ENCODE measurements at places on chromosomes 13 and 19.

DNA sequence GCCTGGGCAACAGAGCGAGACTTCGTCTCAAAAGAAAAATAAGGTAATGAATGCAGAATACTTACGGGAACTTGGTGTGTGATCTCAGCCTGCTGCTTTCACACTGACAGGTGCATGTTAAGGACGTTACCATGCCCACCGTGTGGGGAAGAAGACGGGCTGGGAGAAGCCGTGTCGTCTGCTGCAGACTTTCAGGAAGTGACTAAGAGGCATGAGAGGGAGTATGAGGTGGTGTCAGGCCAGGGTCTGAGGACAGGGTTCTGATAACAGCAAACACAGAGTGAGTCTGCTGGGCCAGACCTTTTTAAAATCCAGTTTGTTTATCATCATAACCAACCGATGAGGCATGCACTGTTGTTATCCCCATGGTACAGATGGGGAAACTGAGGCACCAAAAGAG is 13.6 kb upstream of the GALP start:
- DNase-seq: no peak

- DNase-seq: no peak
Measured at GRCh38 chr13:21748166-21748565, 77.3 kb downstream of the FGF9 start.

GRCh38 chr19:55189403-55189835 is 9.3 kb upstream of the SYT5 start:
- DNase-seq: no peak

GRCh38 chr19:18543814-18544475 is 572 bp upstream of the FKBP8 start:
- peak; percentile 63 for DNase-seq

DNA sequence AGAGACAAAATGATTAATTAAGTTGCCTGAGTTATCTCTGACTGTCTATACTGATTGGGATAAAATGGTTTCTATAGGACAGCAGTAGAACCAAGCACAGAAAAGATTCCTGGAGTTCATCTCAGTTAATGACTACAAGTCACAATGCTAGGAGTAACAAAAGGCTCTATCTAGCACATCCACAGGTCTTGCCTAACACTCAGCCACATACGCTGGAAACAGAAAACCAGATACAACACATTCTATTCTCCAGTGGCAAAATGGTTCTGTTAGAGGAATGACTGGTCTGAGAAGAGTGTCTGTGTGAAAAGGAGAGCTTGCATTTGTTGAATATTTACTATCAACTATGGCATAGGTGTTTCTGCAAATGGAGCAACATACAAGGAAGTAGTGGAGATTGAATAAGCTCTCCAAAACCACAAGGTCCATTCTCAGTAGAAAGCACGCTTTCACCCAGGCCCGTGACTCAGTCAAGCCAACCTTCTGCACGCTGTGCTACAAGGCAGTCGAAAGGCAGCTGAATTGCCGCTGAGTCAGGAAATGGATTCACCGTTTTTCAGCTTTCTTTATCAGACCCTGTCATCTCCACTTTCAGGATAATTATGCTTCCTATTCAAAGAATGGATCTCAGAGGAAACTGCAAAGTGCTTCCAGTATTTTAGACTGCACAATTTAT is 761.5 kb downstream of the EFNB2 start:
- no peak for DNase-seq

DNA sequence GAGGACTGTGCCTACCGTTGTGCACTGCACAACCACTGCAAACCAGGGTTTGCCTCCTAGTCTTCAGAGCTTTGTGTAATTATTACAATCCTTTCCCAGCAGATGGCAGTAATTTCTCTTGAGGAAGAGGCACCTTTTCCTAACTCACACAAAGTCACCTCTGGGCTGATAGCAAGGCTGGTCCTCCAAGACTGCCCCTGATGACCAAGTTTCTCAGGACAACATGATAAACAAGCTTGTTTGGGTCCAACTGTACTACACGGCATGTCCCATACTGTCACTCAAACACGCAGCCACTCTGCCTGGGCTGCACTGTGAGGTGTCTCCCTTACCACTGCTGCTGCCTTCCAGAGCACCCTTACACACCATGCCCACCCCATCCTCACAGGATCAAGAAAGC is 39.3 kb downstream of the RFXAP start:
- no peak for DNase-seq

DNA sequence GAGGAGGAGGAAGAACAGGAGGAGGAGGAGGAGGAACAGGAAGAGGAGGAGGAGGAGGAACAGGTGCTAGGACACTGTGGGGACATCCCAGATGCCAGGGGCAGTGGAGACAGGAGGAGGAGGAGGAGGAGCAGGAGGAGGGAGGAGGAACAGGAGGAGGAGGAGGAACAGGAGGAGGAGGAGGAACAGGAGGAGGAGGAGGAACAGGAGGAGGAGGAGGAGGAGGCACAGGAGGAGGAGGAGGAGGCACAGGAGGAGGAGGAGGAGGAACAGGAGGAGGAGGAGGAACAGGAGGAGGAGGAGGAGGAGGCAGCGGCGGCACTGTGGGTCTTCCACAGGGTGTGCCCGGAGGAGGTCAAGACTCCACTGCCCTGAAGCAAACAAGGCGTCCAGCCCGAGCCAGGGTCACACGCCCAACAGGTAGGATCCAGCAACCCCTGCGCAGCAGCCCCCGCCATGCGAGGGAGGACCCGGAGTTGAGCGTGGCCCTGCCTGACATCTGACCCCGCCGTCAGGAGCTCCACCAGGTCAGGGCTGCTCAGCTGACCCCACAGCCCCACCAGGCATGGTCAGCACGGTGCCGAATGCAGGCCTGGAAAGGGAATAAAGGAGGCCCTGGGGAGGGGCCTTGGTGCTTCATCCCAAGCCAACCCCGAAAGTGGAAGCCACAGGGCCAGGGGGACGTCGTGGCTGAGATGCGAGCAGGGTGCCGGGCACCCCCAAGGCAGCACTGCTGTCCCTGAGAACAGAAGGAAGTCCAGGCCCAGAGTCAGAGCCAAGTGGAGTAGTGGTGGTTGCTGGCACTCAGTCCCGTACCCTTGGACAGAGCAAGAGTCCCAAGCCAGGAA is 9.2 kb downstream of the SBNO2 start:
- no peak for DNase-seq

- no peak for DNase-seq
Measured at GRCh38 chr13:101579281-101579802, 126.9 kb downstream of the ITGBL1 start.

DNA sequence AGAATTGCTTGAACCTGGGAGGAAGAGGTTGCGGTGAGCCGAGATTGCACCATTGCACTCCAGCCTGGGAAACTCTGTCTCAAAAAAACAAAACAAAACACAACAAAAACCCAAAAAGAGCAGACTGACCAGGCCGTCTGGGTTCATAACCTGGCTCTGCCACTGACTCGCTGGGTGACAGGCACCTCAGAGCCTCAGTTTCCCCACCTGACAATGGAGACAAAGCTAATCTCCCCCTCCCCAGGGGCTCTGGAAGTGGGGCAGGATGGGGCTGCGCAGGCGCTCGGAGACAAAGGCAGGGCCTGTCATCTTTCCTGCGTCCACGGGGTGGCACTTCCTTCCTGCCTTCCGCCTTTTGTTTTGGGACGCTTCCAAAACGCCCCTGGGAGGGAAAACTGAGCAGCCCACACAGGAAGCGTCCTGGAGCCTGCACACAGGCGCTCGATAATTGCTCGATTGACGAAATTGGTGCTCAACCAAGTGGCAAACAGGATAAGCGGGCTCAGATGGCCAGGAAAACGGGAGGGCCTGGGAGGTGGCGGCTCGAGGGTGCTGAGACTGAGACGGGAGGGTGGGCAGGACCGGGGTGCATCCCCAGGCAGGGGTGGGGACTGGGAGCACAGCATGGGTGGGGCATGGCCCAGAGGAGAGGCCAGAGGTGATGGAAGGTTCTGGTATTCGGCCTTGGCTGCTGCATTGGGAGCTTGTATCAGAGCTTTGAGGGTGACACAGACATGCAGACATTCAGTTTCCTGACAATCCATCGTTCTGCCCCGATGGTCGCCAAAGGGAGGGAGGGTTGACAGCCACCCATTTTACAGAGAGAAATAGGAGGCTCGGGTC is 17.8 kb downstream of the SPC24 start:
- DNase-seq: peak; percentile 83

DNA sequence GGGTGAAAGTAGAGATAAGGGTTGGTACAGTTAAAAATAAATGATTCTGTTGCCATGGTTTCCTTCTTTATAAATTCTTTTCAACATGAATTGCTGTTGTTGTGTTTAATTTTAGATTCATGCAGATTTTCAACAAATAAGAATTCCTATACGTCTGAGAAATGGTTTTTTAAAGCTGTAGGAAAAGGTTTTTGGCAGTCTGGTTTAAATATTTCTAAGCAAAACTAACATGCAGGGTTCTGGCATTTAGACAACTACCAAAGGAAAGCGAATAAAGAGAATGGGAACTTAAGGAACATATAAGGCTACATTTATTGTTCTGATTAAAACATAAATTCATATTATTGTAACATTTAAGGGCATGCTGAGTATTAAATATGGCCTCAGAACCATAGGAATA is 203.0 kb upstream of the MIR17HG start:
- DNase-seq: no peak

- no peak for DNase-seq
Measured at GRCh38 chr13:49240017-49240416, 7.7 kb upstream of the CDADC1 start.

DNA sequence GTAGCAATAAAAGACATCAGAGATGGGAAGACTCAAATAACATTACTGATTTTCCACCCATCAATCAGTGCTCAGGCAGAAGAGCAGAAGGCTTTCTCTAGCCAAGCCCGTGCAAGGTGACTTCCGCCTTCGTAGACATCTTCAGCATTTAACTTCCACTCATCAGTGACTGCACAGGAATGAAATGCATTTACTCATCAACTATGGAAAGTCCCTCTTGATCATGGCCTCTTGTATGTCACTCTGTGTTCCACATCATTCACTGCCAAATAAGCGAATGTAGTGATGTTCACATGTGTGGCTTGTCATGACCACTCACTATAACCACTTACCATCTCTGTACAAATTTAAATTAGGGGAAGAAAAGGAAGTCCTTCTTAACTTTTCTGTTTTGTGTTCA is 49.4 kb downstream of the SACS start:
- no peak for DNase-seq

- DNase-seq: no peak
Measured at GRCh38 chr13:30863796-30864195, 42.3 kb upstream of the MEDAG start.

- no peak for DNase-seq
Measured at GRCh38 chr19:34124828-34125227, 47.5 kb upstream of the LSM14A start.

DNA sequence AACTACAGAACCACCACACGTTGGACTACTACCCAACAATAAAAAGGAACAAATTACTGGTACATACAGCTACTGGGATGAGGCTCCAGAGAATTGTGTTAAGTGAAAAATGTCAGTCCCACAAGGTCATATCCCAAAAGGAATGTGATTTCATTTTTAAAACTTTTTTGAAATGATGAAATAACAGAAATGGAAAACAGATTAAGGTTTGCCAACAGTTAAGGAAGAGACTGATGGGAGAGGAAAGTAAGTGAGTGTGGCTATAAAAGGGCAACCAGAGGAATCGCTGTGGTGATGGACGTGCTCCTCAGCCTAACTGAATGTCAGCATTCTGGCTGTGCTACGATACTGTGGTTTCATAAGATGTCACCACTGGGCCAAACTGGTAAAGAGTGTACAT is 512.8 kb downstream of the UQCRFS1 start:
- no peak for DNase-seq

GRCh38 chr13:23701636-23702035 is 131.4 kb downstream of the TNFRSF19 start:
- no peak for DNase-seq

DNA sequence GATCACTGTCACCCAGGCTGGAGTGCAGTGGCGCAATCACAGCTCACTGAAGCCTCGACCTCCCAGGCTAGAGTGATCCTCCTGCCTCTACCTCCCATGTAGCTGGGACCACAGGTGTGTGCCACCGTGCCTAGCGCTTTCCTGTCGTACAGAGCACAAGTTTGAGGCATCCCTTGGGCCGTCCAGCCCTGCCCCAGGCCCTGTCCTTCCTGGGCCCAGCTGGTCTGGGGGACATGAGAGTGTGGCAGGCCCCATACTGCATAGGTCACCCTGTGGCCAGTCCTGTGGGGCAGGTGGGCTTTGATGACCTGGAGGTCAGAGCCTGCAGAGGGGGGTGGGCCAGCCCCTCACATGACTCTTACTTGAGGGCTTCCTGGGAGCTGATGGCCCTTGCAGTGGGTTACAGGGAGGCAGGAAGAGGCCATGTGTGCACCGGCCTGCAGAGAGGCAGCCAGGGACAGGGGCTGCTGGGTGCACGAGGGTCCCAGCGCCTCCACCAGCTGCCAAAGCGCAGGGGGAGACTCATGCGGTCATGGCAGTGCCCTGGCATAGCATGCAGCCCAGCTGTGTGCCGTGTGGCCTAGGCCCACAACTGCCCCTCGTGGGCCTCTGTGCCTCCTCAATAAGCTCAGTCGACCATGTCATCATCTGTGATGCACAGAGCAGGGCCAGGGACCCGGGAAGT is 61.4 kb downstream of the KDM4B start:
- DNase-seq: no peak

GRCh38 chr13:60074397-60074796 is 89.3 kb downstream of the DIAPH3 start:
- no peak for DNase-seq

- DNase-seq: no peak
Measured at GRCh38 chr19:1824252-1824622, 12.2 kb upstream of the ATP8B3 start.

- DNase-seq: peak; percentile 85
Measured at GRCh38 chr19:8240274-8241229, 31.4 kb downstream of the CERS4 start.

GRCh38 chr13:43237616-43238015 is 214.2 kb downstream of the DNAJC15 start:
- DNase-seq: no peak
